ENCODE measurements at places on chromosomes 4 and X.

GRCh38 chr4:140018931-140019618 lies 134.9 kb downstream of the MAML3 start:
- no peaks in the 10 kb centered on the region for H3K4me1 ChIP-seq
- H3K27me3 ChIP-seq: peaks cover 4% of the 10 kb centered on the region
- DNase-seq: no peak
- no peak overlapping the region for H3K4me3 ChIP-seq
- no peaks in the 10 kb centered on the region for H3K36me3 ChIP-seq

DNA sequence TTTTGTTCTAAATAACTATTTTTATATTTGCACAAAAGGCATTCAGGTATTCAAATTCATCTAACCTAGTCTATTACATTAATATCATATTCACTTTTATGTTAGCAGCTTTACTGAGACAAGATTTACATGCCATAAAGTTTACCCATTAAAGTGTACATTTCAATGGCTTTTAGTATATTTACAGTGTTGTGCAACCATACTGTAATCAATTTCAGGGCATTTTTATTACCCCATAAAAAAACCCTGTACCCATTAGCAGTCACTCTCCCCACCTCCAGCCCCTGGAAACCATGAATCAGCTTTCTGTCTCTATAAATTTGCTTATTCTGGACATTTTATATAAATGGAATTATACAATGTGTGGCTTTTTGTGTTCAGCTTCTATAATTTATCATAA lies 95.9 kb upstream of the IL1RAPL1 start:
- H3K4me3 ChIP-seq: no peak overlapping the region
- H3K27ac ChIP-seq: no peak overlapping the region
- no peaks in the 10 kb centered on the region for H3K36me3 ChIP-seq

DNA sequence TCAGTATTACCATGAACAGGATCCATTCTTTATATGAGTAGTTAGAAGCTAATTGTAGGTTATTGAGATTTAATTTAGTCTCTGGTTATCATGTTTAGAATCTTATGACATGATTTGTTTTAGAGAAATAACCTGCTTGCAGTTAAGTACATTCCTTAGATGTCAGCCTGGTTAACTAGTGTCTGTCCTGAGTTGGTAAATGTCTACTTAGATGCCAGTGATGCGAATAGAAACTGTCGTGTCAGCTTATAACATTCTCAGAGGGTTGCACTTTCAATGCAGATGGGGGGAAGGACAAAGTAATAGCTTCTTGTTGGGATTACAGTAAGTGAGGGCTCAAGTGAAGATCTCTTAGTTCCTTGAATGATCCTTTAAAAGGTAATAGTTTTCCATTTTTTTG lies 227.8 kb upstream of the SPRY1 start:
- H3K36me3 ChIP-seq: no peaks in the 10 kb centered on the region
- no peak for DNase-seq
- H3K27ac ChIP-seq: no peak overlapping the region
- no peak overlapping the region for H3K4me3 ChIP-seq
- no peaks in the 10 kb centered on the region for H3K4me1 ChIP-seq
- no peaks in the 10 kb centered on the region for H3K27me3 ChIP-seq

DNA sequence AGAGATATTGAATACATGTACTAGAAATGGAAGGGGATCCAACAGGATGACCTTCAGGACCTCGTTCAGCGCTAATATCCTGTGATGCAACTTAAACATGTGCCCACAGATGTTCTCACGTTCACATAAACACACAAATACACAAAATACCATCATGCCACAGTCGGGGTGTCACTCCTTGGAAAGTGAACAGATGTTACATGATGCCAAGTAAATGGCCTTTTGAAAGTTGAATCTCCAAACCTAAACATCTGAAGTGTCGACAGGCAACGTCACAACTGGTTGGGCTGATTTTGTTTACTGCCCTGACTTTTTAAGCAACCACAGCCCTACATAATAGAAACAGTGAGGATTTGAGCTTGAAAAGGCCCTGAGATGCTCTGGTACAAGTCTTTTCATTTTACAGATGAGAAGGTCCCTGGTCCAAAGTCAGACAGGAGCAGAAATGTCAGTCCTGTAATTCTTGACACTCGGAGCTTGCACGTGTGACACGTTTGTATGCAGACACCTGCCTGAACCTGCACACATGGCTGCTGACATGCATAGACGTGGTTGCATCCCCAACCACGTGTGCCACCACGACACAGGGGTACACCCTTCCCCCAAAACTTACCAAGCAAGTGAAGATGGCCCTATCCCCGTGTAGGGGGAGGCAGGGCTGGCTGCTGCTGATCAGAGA lies 23.5 kb upstream of the BCORL1 start:
- peaks cover 31% of the 10 kb centered on the region for H3K4me1 ChIP-seq
- H3K4me3 ChIP-seq: no peak overlapping the region
- no peaks in the 10 kb centered on the region for H3K36me3 ChIP-seq
- H3K27me3 ChIP-seq: peaks cover 3% of the 10 kb centered on the region

- H3K4me3 ChIP-seq: peak overlapping the region; percentile 4
- H3K4me1 ChIP-seq: peaks cover 7% of the 10 kb centered on the region
- DNase-seq: no peak
- peak overlapping the region; percentile 0 for H3K27ac ChIP-seq
- no peaks in the 10 kb centered on the region for H3K36me3 ChIP-seq
Observed at GRCh38 chr4:175946472-175947116, 119.0 kb upstream of the WDR17 start.

- H3K36me3 ChIP-seq: no peaks in the 10 kb centered on the region
- H3K27me3 ChIP-seq: peaks cover 22% of the 10 kb centered on the region
- H3K4me1 ChIP-seq: peaks cover 2% of the 10 kb centered on the region
- DNase-seq: no peak
Observed at GRCh38 chr4:185137233-185137925, 5.7 kb upstream of the SLC25A4 start.

DNA sequence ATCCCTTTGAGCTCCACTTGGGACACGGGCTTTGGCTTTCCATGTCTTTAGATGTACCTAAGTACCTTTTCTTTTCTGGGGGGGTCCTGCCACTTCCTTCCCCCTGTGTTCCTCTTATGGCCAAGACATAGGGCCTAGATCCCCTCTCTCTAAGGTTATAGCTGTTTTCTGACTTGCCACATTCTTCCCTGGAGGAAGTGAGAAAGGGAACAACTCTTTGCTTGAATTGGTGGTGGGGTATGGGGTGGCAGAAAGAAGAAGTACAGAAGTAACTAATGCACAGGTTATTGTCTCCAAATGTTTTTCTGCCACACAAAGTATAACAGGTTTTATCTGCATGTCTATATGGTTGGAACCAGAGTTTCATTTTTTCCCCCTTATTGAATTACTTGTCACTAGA lies 29.7 kb upstream of the DIPK2B start:
- no peaks in the 10 kb centered on the region for H3K27me3 ChIP-seq
- peaks cover 19% of the 10 kb centered on the region for H3K4me1 ChIP-seq
- no peak overlapping the region for H3K4me3 ChIP-seq
- peaks cover 2% of the 10 kb centered on the region for H3K36me3 ChIP-seq

DNA sequence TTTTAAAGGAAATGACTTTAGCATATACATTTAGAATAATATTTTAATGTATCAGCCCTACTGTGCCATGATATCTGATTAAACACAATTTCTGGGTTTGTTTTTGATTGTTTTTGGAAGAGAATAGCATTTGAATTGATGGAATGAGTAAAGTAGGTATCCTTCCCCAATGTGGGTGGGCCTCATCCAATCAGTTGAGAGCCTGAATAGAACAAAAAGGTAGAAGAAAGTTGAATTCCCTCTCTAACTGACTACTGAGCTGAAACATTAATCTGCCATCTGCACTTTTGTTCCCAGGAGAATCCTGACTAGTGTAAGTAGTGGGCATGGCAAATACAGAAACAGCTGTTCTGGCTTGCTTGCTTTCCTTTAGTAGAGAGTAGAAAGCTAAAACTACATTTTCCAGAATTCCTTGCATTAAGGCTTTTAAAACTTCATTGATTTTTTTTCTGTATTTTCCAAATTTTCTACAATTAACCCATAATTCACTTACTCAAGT lies 9.7 kb upstream of the SEC24D start:
- no peak overlapping the region for H3K4me3 ChIP-seq
- H3K4me1 ChIP-seq: peaks cover 7% of the 10 kb centered on the region
- no peak for DNase-seq
- no peak overlapping the region for H3K27ac ChIP-seq
- H3K27me3 ChIP-seq: peaks cover 11% of the 10 kb centered on the region

- no peaks in the 10 kb centered on the region for H3K27me3 ChIP-seq
- no peaks in the 10 kb centered on the region for H3K4me1 ChIP-seq
- DNase-seq: no peak
- no peak overlapping the region for H3K4me3 ChIP-seq
- no peaks in the 10 kb centered on the region for H3K36me3 ChIP-seq
Observed at GRCh38 chrX:50865311-50865710, 45.2 kb upstream of the BMP15 start.

- no peak overlapping the region for H3K27ac ChIP-seq
- H3K27me3 ChIP-seq: peaks cover 5% of the 10 kb centered on the region
- no peak overlapping the region for H3K4me3 ChIP-seq
Observed at GRCh38 chr4:173466101-173466500, 63.9 kb downstream of the HAND2 start.

GRCh38 chr4:144709793-144710525 lies 64.0 kb downstream of the HHIP start:
- H3K27ac ChIP-seq: no peak overlapping the region
- no peaks in the 10 kb centered on the region for H3K27me3 ChIP-seq
- H3K36me3 ChIP-seq: no peaks in the 10 kb centered on the region
- H3K4me3 ChIP-seq: no peak overlapping the region

DNA sequence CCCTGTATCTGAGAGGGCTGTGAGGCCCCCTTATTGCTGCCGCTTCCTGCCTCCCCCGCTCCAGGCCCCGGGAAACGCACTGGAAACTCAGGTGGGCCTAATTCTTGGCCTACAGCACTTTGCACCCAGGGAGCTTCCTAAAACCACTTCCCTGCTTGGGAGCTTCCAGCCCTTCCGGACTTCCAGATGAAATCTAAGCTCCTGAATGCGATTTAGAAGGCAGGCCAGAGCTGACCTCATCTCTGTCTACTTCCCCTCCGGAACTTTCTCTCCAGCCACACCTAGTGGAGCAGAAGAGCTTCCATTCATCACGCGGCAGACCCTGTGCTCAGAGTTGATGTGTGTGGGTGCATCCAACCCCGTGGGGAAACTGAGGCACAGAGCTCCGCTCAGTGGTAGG lies 84.2 kb downstream of the SORCS2 start:
- no peak for DNase-seq
- no peaks in the 10 kb centered on the region for H3K27me3 ChIP-seq
- H3K4me1 ChIP-seq: no peaks in the 10 kb centered on the region
- no peaks in the 10 kb centered on the region for H3K36me3 ChIP-seq
- H3K27ac ChIP-seq: no peak overlapping the region

- no peak overlapping the region for H3K27ac ChIP-seq
- H3K4me1 ChIP-seq: peaks cover 14% of the 10 kb centered on the region
- no peaks in the 10 kb centered on the region for H3K27me3 ChIP-seq
- no peak overlapping the region for H3K4me3 ChIP-seq
Observed at GRCh38 chr4:173264684-173265185, 69.4 kb downstream of the HMGB2 start.

- H3K27ac ChIP-seq: no peak overlapping the region
- no peaks in the 10 kb centered on the region for H3K4me1 ChIP-seq
- H3K4me3 ChIP-seq: no peak overlapping the region
Observed at GRCh38 chr4:79848329-79848728, 224.7 kb downstream of the ANTXR2 start.

- H3K27ac ChIP-seq: no peak overlapping the region
- DNase-seq: no peak
- H3K36me3 ChIP-seq: no peaks in the 10 kb centered on the region
- H3K27me3 ChIP-seq: no peaks in the 10 kb centered on the region
- no peaks in the 10 kb centered on the region for H3K4me1 ChIP-seq
- no peak overlapping the region for H3K4me3 ChIP-seq
Observed at GRCh38 chr4:86386817-86387415, 27.1 kb upstream of the MAPK10 start.

DNA sequence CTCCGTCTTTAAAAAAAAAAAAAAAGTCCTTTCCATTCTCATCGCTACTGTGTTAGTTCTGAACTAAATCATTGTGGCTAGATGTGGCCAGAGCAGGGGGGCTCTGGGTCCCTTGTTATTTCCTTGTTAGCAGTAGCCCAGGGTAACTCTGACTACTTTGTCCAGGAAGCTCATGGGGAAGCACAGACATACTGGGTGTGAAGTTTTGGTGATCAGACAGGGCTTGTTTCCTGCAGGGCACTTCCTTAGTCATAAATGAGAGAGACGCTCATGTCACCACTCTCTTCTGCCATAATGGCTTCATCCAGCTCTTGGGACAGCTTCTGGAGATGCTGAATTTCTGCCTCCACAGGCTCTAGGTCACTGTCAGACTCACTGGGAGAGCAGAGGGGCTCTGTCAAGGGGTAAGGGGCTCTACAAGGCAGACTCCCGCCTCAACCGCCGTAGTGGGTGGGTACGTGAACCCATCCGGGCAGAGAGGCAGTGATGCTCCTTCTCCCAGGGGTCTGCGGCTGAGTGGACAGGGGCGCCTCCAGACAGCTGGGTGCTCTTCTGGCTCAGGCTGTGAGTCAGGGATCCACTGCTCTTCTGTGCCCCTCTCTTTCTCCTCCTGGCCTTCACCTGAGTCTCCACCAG lies 12.9 kb downstream of the STIM2 start:
- H3K27me3 ChIP-seq: no peaks in the 10 kb centered on the region
- H3K36me3 ChIP-seq: peaks cover 45% of the 10 kb centered on the region
- peak; percentile 78 for DNase-seq
- H3K4me3 ChIP-seq: peak overlapping the region; percentile 55
- H3K27ac ChIP-seq: peak overlapping the region; percentile 89

DNA sequence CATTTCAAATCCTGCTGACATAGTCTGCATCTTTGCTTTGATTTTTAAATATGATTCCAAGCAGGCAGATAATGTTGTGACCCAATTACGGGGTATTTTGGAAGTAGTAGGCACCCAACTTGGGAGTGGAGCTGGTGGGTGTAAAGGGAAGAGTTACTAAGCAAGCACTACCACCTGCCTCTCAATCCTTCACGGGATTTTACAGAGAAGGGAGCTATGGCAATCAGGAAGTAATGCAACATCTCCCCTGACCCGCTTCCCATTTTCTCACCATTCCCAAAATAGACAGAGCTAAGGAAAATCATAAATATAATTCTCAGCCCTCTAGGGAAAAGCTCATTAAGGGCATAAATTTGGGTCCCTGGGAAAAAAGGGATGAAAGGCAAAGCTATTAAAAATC lies 9.2 kb downstream of the APBB2 start:
- H3K4me1 ChIP-seq: peaks cover 6% of the 10 kb centered on the region
- no peak overlapping the region for H3K4me3 ChIP-seq
- no peaks in the 10 kb centered on the region for H3K36me3 ChIP-seq
- DNase-seq: no peak
- peaks cover 10% of the 10 kb centered on the region for H3K27me3 ChIP-seq
- no peak overlapping the region for H3K27ac ChIP-seq

- no peak for DNase-seq
- H3K4me1 ChIP-seq: peaks cover 12% of the 10 kb centered on the region
- H3K36me3 ChIP-seq: no peaks in the 10 kb centered on the region
- H3K4me3 ChIP-seq: no peak overlapping the region
- H3K27me3 ChIP-seq: no peaks in the 10 kb centered on the region
Observed at GRCh38 chrX:154607370-154607769, 11.7 kb downstream of the CTAG1B start.

DNA sequence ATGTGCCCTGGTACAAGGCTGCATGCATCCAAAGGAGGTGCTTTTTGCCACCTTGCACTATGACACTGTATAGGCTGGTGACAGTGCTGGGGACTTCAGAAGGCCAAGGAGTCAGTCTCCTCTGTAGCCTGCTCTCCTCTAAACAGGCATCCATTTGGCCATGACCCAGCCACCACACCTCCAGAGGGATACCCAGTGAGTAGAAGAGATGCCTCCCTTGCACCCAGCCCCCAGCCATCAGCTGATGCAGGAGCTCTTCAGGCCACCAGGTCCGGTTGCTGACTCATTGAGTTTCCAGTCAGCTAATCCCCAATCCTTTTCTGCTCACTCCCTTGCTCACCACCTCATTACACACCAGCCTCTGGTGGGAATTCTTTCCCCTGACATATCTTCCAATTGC lies 99.8 kb downstream of the PJA1 start:
- no peaks in the 10 kb centered on the region for H3K36me3 ChIP-seq
- H3K4me3 ChIP-seq: no peak overlapping the region
- H3K27me3 ChIP-seq: no peaks in the 10 kb centered on the region
- H3K27ac ChIP-seq: no peak overlapping the region
